ENCODE measurements at places on chromosomes 4 and X. TPM values are rescaled to one million over a fixed set of nuclear protein-coding genes. Genes with fewer than 3 reads are reported as not detected.
A peak's percentile ranks its signal among the peaks of the same experiment; 100 is the strongest.

DNA sequence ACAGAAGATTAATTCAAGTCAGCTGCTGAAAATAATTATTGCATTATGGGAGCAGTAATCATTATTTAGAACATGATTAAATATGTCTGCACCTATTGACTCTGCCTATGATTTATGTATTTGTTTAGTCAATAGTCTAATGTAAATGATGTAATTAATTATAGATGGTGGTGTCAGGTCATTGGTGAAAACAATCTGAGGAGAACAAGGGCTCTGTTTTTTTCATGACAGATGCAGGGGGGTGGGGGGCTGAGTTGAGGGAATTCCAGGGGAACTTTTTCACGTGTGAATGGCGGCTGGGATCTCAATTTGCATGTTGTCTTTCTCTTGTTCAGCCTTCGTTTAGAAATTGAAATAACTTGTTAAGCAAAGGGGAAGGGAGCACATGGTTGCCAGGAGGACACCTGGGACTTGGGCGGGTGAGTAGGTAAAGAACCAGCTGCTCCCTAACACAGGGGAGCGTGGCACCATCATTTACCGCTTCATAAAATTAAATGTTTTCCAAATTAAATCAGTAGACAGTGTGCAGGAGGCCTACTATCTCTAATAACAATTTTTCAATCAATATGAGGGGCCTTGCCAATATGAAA is 65.4 kb downstream of the NKX6-1 start:
- no peak for DNase-seq

The CPZ gene
- total RNA-seq: 20.8 TPM

GRCh38 chr4:19213388-19213787 is 1038.3 kb upstream of the SLIT2 start:
- peak; percentile 41 for DNase-seq

DNA sequence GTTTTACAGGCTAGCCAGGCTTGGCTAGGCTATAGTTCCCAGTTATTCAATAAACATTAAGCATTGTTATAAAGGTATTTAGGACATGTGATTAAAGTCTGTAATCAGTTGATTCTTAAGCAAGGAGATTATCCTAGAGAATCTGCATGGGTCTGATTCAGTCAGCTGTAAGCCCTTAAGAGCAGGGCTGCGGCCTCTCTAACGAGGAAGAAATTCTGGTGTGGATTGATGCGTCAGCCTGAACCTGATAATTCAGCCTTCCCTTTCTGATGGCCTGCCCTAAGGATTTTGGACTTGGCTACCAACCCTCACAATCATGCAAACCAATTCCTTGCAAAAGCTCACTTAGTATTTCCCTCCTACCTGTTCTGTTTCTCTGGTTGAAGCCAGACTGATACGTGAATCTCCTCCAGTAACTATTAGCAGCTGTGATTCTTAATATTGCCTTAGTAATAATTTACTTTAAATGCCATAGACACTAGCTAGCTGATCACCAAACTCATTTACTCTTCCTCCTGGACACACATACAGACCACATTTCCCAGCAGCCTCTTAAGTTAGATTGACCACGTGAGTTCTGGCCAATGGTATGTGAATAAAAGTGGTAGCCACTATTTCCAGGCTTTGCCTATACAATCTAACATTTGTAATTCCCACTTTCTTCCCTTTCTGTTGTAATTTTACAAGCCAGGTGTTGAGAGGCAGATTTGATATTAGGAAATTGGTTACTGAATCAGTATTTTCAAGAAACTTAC is 678.0 kb upstream of the INTU start:
- DNase-seq: no peak

The ENPP6 gene
- 0.17 TPM for total RNA-seq

- DNase-seq: peak; percentile 31
These were observed 26.8 kb downstream of the AMELX start for GRCh38 chrX:11319806-11320520.

DNA sequence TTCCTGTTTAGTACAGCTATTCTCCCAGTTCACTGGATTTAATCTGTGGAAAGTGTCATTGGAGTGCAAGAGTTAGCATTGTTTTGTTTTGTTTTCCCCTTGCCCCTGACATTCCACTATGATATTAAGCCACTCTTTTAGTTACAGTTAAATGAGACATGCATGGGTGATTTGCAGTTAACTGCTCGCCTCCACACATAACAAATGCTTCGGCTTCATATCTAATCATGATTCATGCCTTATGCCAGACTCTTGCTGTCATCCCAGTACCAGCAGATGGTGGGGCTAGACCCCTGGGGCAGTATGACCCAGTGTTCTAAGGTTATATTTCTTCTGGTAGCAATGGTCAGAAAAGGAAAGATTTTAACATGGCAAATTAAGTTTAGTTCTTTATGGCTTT is 80.1 kb downstream of the RAP1GDS1 start:
- peak; percentile 81 for DNase-seq

GRCh38 chrX:20906571-20906970 is 467.6 kb upstream of the CNKSR2 start:
- DNase-seq: peak; percentile 1

- DNase-seq: no peak
These were observed 423.8 kb downstream of the PPP4R3C start for GRCh38 chrX:27039332-27039731.

The S100P gene
- not detected for total RNA-seq

- DNase-seq: peak; percentile 63
These were observed 30.3 kb downstream of the TLR10 start for GRCh38 chr4:38752372-38752940.

GRCh38 chrX:110944311-110944750 is 148.7 kb upstream of the CHRDL1 start:
- peak; percentile 11 for DNase-seq

DNA sequence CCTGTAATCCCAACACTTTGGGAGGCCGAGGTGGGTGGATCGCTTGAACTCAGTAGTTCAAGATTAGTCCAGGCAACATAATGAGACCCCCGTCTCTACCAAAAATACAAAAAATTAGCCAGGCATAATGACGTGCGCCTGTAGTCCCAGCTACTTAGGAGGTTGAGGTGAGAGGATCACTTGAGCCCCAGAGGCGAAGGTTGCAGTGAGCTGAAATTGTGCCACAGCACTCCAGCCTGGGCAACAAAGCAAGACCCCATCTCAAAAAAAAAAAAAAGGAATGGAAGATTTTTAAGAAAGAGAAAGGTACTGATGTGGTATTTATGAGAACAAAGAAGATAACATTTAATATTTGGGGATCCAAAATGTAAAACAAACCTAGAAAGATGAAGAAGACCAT is 27.0 kb upstream of the NMU start:
- no peak for DNase-seq

DNA sequence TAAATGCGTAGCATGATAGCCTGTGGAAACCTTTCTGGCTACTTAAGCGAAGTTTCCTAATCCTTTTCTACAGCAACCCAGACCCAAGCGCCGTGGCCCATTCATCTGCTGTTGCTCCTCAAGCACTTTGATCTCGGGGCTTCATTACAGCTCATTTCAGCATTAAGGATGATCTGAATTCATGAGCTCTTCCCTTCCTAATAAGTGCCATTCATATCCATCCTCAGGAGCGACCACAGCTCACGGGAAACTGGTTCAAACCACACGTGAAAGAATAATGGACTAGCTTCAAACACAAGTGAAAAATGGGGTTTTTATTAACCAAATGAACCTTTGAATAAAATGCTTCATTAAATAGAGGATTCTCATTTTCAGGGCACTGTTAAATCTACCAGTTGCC is 202.6 kb upstream of the LEF1 start:
- no peak for DNase-seq

The SPATA18 gene
- 17.7 TPM for total RNA-seq

- no peak for DNase-seq
These were observed 27.5 kb upstream of the TBC1D8B start for GRCh38 chrX:106774981-106775380.

The SLC25A6 gene
- 158 TPM for total RNA-seq

DNA sequence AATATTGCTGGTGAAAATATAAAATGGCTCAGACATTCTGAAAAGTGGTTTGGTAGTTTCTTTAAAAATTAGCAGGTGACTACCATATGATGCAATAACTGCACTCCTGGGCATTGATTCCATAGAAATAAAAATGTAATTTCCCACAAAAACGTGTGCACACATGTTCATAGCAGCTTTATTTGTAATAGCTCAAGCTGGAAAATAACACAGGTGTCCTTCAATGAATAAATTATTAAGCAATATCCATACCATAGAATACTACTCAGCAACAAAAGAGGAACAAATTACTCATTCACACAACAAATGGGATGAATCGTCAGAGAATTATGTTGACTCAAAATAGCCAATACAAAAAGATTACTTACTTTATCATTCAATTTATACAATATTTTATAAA is 893.7 kb upstream of the SLIT2 start:
- DNase-seq: peak; percentile 14

The SULT1B1 gene
- not detected for total RNA-seq

DNA sequence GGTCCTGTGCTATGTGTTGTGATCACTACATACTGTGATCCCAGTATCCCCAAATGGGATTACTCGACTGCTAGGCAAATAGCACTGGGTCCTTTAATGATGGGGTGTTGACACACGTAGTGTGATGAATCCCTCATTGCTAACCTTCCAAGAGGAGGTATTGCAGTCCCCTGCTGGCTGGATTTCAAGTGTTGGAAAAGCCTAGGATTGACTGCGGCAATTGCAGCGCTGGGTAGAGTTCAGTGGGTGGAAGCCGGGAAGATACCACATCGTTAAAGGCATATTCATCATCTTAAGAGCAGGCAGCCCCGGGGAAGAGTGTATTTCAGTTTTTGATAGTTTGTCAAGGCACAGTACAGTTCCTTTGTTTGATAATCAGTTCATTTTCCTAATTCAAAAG is 159.9 kb downstream of the TRIML1 start:
- no peak for DNase-seq

DNA sequence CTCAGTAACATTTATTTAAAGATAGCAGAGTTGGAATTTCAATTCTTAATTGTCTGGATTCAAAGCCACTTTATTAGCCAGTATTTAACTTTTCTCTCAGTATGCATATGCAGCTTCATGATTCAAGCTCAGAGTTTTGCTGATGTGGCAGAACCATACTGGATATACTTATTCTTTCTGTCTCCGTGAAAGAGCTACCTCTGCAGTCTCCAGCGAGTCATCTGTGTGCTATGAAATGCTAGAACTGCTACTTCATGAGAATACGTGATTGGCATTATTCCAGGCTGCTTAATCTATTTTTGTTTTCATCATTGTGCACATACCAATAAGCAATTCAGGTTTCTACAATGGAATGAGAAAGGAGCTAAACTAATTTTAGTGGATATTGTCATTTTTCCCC is 743.7 kb downstream of the C4orf33 start:
- DNase-seq: peak; percentile 7

The CENPVL1 gene
- not detected for total RNA-seq

DNA sequence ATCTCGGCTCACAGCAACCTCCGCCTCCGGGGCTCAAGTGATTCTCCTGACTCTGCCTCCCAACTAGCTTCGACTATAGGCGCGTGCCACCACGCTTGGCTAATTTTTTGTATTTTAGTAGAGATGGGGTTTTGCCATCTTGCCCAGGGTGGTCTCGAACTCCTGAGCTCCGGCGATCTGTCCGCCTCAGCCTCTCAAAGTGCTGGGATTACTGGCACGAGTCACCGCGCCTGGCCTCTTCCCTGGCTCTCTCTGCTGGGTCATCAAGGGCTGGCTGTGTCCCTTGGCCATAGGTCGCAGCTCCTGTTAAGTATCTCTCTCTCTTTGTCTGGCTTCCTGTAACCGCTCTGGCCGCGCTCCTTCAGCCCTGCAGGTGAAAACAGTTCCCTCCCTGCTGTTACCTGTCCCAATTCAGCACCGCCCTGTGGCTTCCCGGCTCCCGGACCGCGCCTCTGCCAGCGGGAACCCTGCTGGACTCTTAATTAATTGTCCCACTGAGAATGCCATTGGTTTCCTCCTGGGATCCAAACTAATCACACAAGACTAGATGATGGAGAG is 1.3 kb upstream of the RGS12 start:
- no peak for DNase-seq

DNA sequence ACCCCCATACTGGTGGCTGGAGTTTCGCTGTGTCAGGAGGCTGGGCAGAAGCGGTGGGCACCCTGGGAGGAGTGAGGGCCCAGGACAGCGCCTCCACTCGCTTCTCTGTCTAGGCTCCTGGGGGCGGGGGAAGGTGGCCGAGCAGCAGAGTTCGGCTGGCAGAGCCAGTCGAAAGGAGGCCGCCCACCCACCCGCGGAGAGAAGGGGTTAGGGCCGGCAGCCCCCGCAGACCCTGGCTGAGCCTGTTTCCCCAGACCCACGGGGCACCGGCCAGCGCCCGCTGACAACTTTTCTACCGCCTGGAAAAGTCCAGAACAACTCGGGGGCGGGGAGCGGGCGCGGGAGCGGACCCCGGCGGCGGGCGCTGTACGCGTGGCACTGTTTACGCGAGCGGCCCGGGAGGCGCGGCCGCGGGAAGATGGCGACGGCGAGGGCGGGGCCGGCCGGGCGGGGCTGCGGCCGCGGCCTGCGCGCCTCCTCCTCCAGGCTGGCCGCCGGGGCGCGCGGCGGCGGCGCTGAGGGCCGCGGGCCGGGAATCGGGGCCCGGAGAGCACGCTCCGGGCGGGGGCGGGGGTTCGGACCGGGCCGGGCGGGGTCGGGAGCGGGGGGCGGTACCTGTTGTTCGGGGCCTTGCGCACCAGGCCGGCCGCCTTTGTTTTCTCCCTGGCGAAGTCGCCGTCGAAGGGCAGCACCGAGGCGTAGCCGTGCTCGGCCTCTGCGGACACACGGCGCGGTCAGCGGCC is 628 bp downstream of the MXD4 start:
- peak; percentile 33 for DNase-seq

The IL21 gene
- total RNA-seq: not detected

The HSFX2 gene
- 0.26 TPM for total RNA-seq

DNA sequence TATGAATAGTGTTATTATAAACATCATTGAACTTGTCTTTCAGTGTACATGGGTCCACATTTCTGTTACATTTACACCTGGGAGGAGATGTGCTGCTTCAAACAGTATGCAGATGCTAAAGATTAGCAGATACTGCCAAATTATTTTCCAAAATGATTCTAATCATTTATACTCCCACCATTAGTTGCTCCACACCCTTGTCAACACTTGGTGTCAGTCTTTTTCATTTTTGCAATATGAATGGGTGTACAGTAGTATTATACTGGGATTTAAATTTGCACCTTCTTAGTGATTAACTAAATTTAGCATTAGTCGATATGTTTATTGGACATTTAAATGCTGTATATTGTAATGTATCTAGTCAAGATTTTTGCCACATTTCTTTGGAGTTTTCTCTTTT is 131.6 kb upstream of the GRID2 start:
- DNase-seq: peak; percentile 20

The ARSJ gene
- 30.8 TPM for total RNA-seq

The USP46 gene
- total RNA-seq: 14.4 TPM

- peak; percentile 1 for DNase-seq
These were observed 944 bp downstream of the KLF8 start for GRCh38 chrX:56233100-56233499.

The ARHGAP4 gene
- 1.5 TPM for total RNA-seq

The ANK2 gene
- total RNA-seq: 95.1 TPM

The ADH1B gene
- total RNA-seq: 364 TPM
